ENCODE measurements at places on chromosomes 3 and 15.

- no peak for DNase-seq
These were observed 84.6 kb downstream of the TMCO5A start for GRCh38 chr15:38019066-38019465.

- no peak for DNase-seq
These were observed 106.2 kb downstream of the TLE3 start for GRCh38 chr15:69991551-69991980.

- no peak for DNase-seq
These were observed 39.6 kb downstream of the MLH1 start for GRCh38 chr3:37032961-37033360.

GRCh38 chr3:94036909-94037507 is 8.6 kb upstream of the STX19 start:
- no peak for DNase-seq

DNA sequence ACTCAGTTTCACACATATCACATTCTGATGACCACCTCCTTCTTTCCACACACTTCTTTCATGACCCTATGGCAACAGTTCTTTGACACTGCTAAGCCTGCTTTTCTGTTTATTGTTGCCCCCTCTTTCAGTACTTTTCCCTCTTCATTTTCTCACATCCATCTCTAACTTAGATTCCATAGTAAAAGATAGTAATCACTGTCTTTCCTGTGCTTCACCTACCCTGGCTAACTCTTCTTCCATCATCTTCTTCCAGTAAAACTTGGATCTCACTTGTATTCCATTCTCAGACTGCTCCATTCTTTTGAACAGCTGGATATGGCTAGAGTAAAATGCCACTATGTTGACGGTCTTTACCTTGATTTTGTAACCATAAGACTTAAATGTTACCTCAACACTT is 632.6 kb upstream of the TGFBR2 start:
- no peak for DNase-seq

- DNase-seq = no peak
These were observed 156.2 kb upstream of the NR2E3 start for GRCh38 chr15:71654042-71654719.

DNA sequence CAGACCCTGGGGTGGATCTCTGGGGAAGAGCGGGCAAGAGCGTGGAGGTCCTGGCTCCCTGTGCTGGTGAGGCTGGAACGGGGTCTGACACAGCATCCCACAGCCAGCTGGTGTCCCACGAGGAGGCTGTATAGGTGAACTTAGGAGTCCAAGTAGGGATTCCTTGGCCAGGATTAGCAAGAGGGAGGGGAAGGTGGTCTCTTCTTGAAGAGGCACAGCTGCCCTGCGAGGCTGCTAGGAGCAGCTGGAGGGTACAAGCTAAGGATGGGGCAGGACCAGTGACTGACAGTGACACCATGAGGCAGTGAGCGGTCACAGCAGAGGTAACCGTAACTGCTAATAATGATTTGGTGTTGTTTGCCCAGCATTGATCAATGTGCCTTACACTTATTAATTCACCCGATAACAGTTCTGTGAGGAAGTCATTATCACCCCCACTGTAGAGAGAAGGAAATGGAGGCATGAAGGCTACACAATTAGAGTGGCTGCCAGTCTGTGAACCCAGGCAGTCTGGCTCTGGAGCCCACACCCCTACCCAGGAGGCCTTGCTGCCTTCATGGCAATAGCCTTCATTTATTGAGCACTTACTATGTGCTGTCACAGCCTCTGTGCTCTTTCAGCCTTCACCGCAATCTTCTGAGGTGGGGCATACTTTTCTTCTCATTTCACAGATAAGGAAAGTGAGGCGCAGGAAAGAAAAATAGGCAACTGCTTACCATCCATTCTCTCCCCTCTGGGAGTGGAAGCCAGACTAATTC is 59.4 kb downstream of the TMEM44 start:
- no peak for DNase-seq

- DNase-seq = no peak
These were observed 85.8 kb downstream of the ATP11B start for GRCh38 chr3:182879031-182879611.

GRCh38 chr15:60710656-60711055 is 231.7 kb upstream of the ICE2 start:
- no peak for DNase-seq
